NCI-H146 (cell line): ENCODE measurements at places on chromosomes 16 and 17.

GRCh38 chr16:56776562-56776961, 46.6 kb downstream of the NUP93 start:
- DNase-seq, result no peak

DNA sequence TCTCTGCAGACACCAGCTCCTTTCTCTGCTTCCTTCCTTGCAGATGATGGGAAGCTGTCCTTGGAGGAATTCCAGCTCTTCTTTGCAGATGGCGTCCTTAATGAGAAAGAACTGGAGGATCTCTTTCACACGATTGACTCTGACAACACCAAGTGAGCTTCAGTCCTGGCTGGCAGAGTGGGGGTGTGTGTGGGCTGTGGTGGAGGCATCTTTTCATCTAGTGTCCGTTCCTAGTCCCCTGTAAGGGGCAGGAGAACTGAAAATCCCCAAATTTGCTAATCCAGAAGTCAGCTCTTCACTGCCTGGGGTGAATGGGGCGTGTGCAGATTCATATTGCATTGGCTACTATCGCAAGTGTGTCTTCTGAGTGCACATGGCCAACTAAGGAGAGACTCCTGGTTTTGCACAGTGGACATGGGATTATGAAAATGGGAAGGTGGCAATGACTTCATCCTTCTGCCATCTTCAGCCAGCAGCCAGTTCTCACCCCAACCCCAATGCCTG, 10.4 kb downstream of the NECAB2 start:
- DNase-seq, result no peak

GRCh38 chr16:2243781-2244180, 7.5 kb downstream of the DNASE1L2 start:
- no peak for DNase-seq

DNA sequence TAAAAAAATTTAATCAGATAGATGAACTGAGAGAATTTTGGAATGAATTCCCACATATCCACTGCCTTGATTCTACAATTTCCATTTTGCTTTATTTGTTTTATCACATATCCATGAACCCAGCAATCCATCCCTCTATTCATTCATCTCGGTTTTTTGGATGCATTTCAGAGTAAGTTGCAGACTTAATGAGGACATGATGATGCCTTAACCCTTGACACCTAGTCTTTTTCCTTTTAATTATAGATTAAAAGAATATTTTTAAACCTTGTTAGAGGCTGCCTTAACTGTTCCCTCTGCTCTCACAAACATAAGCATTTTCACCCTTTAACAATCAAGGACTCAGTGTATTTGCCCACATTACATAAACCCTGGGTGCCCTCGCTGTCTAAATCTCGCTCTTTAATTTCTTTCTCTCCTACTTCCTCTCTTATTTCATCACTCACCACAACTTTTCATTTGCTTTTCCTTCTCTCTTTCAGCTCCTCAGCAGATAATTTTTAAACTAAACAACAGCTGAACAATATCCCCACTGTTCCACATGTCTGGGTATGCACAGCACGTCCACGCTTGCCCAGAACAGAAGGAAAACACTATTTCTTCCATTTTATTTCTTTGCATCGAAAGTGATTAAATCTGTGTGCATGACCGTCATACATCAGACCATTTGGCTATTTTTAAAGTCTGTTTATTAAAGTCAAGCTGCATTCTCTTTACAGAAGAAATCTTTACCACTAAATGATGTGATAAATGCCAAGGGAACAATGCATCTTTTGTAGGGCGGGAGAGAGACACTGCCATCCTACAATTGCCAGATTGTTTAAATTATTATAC, 39.9 kb downstream of the IQCK start:
- peak; percentile 66 for DNase-seq

DNA sequence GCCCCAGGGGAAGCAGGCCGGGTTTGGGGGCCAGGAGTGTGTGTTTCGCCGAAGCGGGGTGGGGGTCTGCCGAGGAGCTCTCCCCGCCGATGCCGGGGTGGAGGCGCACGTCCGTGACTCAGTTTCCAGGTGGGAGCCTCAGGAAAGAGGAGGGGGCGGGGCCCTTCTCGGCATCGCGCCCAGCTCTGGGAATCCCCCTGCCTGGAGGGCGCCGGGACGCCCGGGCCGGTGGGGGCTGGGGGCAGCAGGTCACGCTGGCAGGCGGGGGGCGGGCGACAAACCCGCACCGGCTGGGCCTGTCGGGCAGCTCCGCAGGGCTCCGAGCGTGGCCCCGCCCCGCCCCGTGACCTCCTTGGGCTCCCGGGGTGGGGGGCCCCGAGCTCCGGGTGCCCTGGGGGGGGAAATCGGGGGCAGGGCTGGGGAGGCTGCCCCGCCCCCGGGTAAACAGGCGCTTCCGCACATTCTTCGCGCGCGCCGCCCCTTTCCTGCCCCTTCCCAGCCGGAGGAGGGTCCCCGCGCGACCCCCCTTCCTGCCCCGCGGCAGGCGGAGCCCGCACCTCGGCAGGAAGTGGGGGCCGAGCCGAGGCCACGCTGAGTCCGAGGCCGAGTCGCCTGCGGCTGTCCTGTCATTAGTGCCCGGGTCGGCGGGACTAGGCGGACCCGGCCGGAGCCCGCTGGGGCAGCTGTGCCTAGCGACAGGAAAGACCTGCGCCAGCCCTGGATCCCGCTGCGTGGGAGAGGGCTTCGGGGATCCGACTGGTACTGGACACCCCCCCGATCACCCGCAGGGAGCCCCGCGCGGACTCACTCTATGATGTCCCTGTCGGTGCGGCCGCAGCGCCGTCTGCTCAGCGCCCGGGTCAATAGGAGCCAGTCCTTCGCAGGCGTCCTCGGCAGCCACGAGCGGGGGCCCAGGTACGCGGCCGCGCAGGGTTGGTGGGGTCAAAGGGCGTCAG, 9.3 kb downstream of the RIPOR1 start:
- peak; percentile 58 for DNase-seq

GRCh38 chr17:48335858-48336500, 94.0 kb downstream of the SKAP1 start:
- peak; percentile 43 for DNase-seq

GRCh38 chr17:9729034-9729650, 62.2 kb downstream of the DHRS7C start:
- DNase-seq, result peak; percentile 34

GRCh38 chr16:72794319-72794718, 253.6 kb downstream of the ZFHX3 start:
- no peak for DNase-seq

- no peak for DNase-seq
Measured at GRCh38 chr17:76538281-76538931, 897 bp upstream of the CYGB start.

- peak; percentile 74 for DNase-seq
Measured at GRCh38 chr17:32876417-32877163, at the start of gene MYO1D. MYO1D (minus strand) TSS chr17:32877124; CDS start chr17:32876872, 252 bp downstream.

DNA sequence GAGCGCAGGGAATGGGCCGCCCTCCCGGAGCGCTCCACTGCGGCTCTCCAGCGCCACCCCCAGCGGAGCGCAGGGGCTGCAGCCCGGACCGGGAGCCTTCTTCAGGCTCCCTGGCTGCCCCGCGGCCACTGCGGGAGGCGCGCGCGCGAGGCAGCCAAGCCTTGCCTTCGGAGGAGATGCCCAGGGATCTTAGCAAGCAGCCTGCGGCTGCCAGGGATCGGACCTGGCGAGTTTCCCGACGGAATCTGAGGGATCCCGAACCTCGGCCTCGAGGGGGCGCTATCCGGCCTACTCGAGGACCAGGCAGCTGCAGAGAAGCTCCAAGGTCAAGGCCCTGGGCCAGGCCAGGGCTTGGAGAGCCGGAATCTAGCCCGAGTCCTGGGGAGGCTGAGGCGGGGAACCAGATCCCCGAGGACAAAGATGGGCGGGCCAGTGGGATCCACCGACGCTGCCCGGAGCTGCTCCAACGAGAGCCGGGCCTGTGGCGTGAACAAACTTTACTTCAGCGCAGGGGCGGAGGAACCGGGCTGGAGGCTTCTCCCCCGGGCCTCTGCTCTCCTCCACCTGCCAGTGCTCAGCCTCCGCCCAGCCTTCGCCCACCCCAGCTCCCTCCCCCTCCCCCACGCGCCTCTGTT, at the start of gene IRX6:
Gene IRX6 (plus strand): TSS at position 567 of the 635 bp plus-strand sequence. CDS start 889 bp downstream, outside the sequence.
- no peak for DNase-seq

GRCh38 chr17:28169621-28170349, 127.3 kb downstream of the NLK start:
- DNase-seq, result no peak

GRCh38 chr16:11175787-11176341, 80.1 kb downstream of the SOCS1 start:
- no peak for DNase-seq

- no peak for DNase-seq
Measured at GRCh38 chr16:81855552-81856153, 76.6 kb downstream of the PLCG2 start.

GRCh38 chr16:20519231-20519630, 56.9 kb downstream of the ACSM2B start:
- no peak for DNase-seq

DNA sequence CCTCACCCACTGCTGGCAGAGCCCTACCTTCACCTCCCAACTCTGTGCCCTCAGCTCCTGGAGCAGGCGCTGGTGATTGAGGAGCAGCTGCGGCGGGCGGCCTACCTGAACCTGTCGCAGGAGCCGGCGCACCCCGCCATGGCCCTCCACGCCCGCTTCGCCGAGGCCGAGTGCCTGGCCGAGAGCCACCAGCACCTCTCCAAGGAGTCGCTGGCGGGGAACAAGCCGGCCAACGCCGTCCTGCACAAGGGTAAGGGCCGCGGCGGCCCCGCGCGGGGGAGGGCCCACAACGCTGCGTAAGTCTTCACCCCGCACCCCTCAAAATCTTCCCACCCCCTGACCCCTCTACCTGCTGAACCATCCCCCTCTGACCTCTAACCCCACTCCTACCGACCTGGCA, 7.0 kb downstream of the RNF227 start:
- DNase-seq, result no peak

- DNase-seq, result peak; percentile 27
Measured at GRCh38 chr16:46884513-46885293, 541 bp downstream of the GPT2 start.

DNA sequence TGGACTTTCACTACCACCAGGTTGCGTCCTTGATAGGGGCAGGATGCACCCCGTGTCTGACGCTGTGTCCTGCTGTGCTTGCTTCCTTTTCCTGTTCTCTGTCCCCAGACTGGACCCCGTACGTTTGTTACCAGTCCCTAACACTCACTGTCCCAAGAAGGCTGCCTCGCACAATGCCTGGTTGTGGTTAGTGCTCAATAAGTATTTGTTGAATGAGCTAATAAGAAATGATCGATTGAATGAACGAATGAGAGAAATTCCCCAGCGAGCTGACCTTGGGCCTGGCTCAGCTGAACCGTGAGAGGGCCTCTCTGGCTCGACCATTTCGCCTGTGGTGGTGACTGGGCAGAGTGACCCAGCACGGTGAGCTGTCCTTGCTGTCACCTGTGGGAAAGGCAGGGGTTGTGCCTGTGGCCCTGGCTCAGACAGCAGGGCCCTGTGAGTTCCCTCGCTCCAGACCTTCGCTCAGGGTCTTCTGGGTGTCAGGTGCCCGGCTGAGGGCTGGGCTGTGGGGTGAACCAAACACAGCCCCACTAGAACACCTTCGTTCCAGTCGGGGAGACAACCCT, 20.9 kb downstream of the CMIP start:
- no peak for DNase-seq

DNA sequence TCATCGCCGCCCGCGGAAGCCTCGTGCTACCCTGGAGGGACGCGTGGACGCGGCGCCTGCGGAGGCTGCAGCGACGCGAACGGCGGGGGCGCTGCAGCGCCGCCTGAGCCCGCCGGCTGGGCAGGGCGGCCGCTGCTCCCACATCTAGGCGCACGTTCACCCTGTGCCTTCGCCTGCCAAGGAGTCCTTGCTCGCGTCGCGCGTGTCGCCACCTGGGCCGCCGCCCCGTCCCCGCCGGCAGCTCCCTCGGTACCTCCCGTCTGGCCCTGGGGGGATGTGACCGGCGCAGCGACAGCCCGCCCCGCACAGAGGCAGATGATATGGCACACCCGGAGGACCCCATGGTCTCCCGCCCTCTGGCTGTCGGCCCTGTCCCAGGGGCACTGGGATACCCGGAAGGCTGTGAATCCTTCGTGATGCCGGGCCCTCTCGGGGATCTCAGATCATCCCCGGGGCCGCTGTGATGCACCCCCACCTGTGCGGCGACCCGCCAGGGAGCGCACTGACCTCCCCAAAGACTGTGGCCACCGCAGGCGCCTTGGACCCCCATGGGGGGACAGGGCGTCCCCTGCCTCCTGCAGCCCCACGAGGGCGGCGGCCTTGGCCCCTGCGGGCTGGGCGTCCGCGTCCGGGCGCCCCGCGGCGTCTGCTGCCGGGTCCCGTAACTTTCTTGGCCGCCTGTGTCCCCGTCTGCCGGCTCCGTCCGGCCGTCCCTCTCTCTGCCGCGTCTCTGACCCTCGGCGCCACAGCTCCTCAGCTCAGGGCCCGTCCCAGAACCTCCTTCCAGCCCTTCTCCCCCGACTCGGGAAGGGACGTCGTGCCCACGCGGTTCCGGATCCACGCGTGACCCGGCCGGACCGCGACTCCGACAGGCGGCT, 689 bp upstream of the TBC1D24 start:
- DNase-seq, result peak; percentile 56

DNA sequence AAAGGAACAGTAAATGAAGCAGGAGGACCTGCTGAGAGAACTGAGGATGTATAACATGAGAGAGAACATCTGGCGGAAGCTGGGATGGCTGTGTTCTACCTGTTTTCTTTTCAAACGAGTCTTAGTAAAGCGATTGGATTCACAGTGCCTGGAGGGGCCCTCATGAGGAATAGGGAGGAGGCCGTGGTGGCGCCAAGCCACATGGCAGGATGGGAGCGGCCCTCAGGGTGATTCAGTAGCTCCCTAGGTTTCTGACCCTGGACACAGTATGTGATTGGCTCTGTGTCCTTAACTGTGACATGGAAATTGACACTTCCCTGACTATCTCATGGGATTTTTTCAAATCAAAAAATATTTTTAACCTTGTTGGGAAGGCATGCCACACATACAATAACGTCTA, 32.1 kb downstream of the USP43 start:
- DNase-seq, result no peak

DNA sequence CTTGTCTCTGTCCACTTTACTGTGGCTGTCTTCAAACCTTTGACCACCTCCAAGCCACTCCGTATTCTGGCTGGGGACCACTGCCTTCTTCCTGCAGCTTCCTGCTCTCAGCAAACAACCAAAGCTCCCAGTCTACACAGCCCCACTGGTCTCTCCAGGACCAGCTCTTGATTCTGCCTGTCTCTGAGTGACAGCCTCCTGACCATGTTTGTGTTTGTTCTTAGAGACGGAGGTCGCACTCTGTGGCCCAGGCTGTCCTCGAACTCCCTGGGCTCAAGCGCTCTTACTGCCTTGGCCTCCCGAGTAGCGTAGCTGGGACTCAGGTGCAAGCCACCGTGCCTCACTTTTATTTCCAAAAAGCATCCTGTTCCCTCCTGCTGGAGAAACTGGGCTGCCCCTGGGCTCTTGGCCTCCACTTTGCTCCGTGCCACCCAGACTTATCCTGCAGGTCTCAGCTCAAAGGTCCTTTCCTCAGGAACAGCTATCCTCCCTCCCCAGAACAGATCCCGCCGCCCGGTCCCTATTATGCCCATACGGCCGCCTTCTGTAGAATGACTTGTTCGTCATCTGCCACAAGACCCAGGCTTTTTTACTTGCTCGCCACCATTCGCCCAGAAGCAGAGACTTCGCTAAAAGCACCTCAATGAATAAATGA, 9.1 kb downstream of the MNT start:
- DNase-seq, result no peak

- DNase-seq, result no peak
Measured at GRCh38 chr17:55577687-55578086, 66.4 kb upstream of the SMIM36 start.

- no peak for DNase-seq
Measured at GRCh38 chr17:58360296-58361063, 8.5 kb upstream of the SUPT4H1 start.
